ENCODE measurements at places on chromosomes 11 and 22.
A peak's percentile ranks its signal among the peaks of the same experiment; 100 is the strongest.

GRCh38 chr22:22110548-22111266 is 128.1 kb upstream of the TOP3B start:
- DNase-seq = no peak

DNA sequence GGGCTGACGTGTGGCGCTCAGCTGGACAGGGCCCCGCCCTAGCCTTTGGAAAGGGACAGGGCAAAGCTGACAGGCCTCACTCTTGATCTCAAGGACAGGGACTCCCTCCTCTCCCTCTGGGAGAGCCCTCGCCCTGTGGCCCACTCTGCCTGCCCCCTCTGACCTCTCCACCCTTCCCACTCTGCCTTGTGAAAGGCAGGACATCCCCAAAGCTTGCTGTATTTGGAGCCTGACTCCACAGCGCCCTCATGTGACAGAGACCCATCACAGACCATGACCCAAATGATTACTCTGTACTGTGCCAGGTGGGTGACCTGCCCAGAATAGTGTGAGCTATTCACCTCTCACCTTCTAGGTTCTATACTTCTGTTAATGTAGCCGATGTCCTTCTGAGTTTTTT is 18.8 kb downstream of the P2RY2 start:
- DNase-seq = no peak

GRCh38 chr11:79196950-79197349 is 243.9 kb downstream of the TENM4 start:
- no peak for DNase-seq

GRCh38 chr11:65997286-65997685 is 4.7 kb downstream of the EIF1AD start:
- DNase-seq = no peak

DNA sequence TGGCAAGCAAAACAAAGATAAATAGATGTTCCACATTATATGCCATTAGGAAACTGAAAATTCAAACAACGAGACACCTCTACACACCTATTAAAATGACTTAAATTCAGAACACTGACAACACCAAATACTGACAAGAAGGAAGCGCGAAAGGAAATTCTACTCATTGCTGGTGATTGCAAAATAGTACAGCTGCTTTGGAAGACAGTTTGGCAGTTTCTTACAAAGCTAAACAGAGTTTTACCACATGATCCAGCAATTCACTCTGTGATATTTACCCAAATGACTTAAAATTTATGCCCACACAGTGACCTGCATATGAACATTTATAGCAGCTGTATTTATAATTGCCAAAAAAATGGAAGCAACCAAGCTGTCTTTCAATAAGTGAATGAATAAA is 232.6 kb downstream of the CASP12 start:
- no peak for DNase-seq

GRCh38 chr11:108574675-108575074 is 18.9 kb downstream of the EXPH5 start:
- DNase-seq = no peak

- DNase-seq = no peak
Observed at GRCh38 chr11:32829157-32829679, 509 bp upstream of the PRRG4 start.

DNA sequence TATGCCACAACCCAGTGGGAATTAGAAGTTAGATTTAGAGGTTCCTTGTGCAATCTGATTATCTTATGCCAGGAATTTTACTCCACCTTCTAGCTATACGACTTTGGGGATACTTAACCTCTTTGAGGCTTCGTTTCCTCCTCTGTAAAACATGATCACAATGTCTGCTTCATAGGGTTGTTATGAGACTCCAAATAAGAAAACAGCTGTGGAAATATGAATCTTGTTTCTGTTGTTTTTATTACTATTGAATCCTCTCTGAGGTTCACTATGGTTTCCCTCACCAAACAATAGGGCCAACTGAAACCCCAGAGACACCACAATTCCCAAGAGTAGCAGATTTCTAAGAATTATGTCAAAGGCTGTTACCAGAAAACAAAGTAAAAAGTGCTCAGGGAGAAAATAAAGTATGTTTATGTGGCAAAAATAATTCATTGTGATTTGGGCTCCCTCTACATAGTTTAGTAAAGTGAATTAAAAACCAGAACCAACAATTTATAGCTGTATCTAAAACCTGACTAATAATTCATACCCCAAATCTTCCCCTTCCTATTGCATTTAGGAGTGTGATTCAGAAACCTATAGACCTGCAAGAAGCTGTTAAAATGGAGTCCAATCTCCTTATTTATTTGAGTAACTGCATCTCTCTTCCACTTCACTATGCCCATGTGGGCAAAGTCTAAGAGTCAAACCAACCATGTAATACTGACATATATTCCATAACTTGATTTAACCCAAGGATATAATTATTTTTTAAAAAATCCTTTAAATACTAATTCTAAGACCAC is 38.4 kb downstream of the AMBRA1 start:
- DNase-seq = no peak

GRCh38 chr22:36471341-36471821 is 10.1 kb downstream of the TXN2 start:
- DNase-seq = no peak

DNA sequence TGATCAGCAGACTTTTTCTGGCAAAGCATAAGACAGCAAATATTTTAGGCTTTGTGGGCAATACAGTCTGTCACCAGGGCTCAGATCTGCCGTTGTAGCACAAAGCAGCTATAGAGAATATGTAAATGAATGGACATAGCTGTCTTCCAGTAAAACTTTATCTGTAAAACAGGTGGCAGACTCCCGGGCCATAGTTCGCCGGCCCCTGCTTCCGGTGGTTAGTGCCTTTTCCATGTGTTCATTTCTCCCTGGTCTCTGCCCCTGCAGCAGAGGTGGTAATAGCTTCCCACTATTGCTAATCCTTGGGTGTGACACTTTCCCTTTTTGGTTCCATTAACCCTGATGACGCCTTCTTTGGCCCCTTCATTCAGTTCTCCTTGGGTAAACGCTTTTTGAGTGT is 93.7 kb upstream of the LDLRAD3 start:
- no peak for DNase-seq

GRCh38 chr11:127458561-127458960 is 458.0 kb upstream of the KIRREL3 start:
- no peak for DNase-seq

- no peak for DNase-seq
Observed at GRCh38 chr22:45205276-45205925, 35.3 kb downstream of the KIAA0930 start.

GRCh38 chr11:70158757-70159389 is 44.2 kb upstream of the FADD start:
- no peak for DNase-seq

- DNase-seq = peak; percentile 48
Observed at GRCh38 chr11:65780770-65781151, at the start of gene AP5B1. AP5B1 (minus strand) TSS chr11:65780976; CDS start chr11:65780591, 385 bp downstream.

DNA sequence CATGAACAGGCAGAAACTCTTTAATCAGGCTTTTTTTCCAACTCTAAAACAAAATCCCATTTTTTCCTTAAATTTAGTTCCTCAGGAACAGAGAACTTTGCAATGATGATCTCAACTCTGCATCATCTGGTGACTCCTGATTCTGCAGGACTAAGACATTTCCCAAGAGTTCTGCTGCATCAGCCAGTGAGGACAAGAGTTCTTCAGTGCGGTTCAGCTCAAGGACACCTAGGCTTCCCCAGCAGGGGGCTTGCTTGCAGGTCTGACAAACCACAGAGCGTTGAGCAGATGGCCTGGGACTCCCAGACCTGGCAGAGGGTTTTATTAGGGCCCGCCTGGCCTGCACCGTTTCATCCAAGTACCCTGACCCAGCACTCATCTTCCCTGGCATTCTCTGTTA is 6.4 kb downstream of the CDCA5 start:
- no peak for DNase-seq

DNA sequence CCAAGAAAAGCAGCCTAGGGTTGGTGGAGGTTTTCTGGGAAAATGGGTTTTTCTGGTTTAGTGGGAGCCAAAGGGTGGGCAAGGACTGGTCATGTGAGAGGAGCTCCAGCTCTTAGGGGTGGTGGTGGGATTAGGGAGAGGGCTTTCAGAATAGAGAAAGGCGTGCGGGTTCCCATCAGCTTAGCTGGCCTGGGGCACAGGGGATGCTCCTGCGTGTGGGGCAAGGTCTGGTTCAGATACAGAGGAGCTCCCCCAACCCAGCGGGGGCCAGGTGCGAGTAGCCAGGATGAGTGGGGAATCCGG is 644 bp downstream of the TMEM134 start:
- DNase-seq = no peak

DNA sequence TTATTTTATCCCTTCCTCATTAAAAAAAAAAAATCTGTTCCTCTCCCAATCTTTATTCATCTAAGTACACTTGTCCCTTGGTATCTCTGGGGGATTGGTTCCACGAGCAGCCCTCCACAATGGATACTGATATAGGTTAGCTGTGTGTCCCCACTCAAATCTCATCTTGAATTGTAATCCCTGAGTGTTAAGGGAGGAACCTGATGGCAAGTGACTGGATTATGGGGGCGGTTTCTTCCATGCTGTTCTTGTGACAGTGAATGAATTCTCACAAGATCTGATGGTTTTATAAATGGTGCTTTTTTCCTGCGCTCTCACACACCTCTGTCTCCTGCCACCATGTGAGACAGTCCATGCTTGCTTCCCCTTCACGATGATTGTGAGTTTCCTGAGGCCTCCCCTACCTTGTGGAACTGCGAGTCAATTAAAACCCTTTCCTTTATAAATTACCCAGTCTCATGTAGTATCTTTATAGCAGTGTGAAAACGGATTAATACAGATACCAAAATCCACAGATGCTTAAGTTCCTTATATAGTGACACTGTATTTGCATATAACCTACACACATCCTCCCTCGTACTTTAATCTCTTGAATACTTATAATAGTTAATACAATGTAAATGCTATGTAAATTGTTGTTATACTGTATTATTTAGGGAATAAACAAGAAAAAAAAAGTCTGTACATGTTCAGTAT is 62.0 kb downstream of the PACS1 start:
- DNase-seq = no peak

DNA sequence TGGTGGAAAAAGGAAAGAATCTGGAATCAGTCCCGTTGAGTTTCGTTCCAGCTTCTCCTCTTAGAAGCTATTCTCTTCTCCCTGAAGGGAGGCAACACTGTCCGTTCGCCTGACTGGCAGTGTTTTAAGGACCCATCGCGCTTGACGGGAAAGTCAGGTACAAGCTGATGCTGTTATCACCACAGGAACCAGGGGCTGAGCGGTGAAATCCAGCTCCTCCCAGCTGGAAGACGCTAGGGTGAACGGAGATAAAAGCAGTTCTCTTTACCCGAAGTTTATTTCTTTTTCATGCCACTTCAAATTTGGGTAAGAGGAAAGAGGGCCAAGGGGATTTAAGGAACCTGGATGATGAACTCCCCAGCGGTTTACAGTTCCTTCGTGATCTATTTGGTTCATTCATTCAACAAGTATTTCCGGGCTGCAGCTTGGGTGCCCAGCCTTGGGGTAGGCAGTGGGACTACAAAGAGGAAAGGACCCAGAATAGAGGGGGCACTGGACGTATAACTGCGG is 551 bp upstream of the DEUP1 start:
- no peak for DNase-seq

DNA sequence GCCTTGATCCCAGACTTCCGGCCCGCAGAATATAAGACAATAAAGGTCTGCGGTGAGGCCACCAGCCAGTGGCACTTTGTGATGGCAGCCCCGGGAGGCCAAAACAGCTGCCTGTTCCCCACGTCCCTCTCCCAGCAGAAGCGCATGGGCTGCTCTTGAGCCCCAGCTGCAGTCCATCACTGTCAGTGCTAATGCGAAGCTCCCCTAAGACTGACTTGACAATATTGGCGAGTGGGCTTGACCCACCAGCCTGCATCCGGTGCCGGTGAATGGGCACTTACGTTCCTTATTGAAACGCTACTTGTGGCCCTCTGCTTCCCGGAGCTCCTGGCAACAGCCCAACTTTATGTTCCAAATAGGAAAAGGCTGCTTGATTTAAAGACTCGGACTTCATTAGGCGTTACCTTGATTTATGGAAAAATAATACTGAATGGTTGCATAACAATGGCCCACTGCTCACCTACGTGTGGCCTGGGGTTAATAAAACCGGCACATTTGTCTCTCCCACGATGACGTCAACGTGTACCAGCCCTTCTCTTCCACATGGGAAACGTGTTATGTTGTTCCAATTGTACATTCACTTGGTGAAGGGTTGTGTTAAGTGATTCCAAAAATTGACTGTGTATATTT is 93.4 kb upstream of the SEPTIN5 start:
- DNase-seq = no peak

DNA sequence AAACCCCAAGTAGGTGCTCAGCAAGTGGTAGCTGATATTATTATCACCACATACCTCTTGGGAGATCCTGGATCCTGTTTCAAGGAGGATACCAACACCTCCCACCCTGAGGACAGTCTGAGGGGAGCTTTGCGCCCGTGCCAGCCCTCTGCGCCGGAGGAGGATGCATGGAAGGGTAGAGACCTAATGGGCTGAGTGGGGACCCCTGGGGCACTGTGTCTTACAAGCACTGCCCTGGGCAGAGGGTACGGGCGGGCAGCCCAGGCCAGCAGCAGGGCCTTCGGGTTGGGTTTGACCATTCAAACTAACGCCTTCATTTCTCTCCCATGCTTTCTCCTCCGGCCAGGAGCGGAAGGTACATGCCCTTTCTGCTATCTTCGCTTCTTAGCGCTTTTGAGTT is 26.3 kb downstream of the MYBPC3 start:
- DNase-seq = no peak

GRCh38 chr11:125223901-125224361 is 59.4 kb downstream of the PKNOX2 start:
- no peak for DNase-seq

GRCh38 chr11:104830508-104830907 is 67.8 kb downstream of the CASP12 start:
- no peak for DNase-seq

GRCh38 chr11:30113326-30113898 is 96.6 kb upstream of the KCNA4 start:
- no peak for DNase-seq

DNA sequence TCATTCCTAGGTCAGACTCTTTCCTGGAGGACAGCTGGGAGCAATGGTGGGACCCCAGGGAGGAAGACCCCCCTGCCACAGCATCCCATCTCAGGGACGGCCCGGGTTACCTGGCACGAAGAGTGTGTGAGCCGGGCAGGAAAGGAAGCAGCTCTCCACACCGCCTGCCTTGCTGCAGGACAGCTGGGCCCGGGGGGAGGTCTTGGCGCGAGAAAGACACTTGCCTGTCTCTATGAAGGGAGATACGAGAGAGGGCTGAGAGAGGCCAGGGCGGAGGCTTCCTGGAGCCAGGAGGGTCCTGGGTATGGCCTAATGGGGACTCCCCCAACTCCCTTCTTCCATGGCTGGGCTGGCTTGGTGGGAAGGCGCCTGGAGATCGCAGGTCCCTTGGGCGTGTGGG is 36.1 kb upstream of the TTLL12 start:
- DNase-seq = no peak

DNA sequence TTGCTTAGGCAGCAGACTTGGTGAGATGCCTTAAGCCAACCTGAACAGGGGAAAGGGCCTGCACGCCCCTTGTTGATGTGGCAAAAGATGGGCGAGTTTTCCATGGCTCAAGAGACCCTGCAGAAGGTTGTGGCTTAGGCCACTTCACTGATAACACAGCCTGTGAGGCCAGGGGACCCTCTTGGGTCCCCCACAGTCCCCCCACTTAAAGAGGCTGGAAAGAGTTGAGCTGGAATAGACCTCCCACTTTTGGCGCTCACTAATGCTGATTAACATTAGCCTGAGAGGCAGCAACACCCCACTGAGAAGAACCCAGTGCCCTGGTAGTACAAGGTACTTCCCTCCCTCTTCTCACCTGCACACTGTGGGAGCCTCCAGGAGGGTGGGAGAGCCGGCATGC is 107.5 kb downstream of the TRIM29 start:
- DNase-seq = no peak

- DNase-seq = no peak
Observed at GRCh38 chr22:23800297-23801237, 13.8 kb downstream of the SMARCB1 start.

Data from activated CD4-positive, CD25-positive, alpha-beta regulatory T cell (primary cell).